ENCODE measurements at places on chromosomes 6 and 20.

DNA sequence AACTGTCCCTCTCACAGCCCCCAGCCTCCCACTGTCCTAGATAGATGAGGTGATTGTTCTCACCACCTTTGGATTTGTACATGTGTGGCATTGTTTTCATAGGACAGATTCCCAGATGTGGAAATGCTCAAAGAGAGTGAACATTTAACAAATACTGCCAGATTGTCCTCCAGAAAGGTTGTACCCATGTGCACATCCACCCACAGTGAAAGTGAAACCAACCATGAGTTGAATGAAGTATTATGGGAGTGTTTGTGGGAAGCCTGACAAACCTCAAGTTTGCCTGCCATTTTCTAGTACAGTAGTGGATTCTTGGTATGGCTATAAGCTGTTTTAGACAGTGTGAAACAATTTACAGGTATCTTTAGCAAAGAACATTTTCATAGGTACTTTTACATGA is 42.7 kb downstream of the ANKRD6 start:
- no peak for DNase-seq

DNA sequence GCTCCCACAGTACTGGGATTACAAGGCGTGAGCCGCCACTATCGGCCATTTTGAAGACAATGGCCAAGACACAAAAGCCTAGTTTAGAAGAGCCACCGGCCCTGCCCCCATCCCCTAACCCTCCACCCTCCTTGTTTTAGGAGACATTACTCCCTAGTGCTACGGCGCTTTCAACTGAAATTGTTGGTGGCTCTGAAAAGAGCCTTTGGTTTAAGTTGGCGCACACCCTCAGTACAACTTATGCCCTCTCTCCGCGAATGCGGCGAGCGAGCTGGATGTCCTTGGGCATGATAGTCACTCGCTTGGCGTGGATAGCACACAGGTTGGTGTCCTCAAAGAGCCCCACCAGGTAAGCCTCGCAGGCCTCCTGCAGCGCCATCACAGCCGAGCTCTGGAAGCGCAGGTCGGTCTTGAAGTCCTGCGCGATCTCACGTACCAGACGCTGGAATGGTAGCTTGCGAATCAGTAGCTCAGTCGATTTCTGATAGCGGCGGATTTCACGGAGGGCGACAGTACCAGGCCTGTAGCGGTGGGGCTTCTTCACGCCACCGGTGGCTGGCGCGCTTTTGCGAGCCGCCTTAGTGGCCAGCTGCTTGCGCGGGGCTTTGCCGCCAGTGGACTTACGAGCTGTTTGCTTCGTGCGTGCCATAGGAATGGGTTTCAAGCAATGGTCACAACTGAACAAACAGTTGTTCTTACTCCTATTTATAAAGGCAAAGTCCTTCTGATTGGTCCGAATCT is 114.9 kb upstream of the BTN3A2 start:
- no peak for DNase-seq

- no peak for DNase-seq
Measured at GRCh38 chr6:69792292-69792691, 4.5 kb downstream of the LMBRD1 start.

- no peak for DNase-seq
Measured at GRCh38 chr6:129478379-129478778, 231.6 kb downstream of the ARHGAP18 start.

GRCh38 chr20:10521068-10521831 is 86.1 kb downstream of the SLX4IP start:
- no peak for DNase-seq

- no peak for DNase-seq
Measured at GRCh38 chr6:147695819-147696218, 187.3 kb downstream of the SAMD5 start.

GRCh38 chr6:53861518-53861917 is 66.7 kb downstream of the LRRC1 start:
- DNase-seq, result no peak

GRCh38 chr6:44956396-44956795 is 371.7 kb upstream of the RUNX2 start:
- no peak for DNase-seq

DNA sequence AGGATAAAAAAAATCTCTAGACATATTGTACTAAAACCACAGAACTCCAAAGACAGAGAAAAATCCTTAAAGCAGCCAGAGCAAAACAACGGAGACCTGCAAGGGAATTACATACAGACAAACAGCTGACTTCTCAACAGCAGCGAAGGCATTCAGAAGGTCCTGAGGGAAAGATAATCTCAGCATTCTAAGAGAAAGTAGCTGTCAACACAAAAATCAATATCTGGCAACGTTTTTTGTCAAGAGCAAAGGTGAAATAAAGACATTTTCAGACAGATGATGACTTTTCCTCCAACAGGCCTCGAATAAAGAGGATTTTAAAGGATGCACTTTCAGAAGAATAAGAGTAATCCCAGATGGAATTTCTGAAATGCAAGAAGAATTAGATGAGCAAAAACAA is 6.1 kb upstream of the SCGN start:
- no peak for DNase-seq

DNA sequence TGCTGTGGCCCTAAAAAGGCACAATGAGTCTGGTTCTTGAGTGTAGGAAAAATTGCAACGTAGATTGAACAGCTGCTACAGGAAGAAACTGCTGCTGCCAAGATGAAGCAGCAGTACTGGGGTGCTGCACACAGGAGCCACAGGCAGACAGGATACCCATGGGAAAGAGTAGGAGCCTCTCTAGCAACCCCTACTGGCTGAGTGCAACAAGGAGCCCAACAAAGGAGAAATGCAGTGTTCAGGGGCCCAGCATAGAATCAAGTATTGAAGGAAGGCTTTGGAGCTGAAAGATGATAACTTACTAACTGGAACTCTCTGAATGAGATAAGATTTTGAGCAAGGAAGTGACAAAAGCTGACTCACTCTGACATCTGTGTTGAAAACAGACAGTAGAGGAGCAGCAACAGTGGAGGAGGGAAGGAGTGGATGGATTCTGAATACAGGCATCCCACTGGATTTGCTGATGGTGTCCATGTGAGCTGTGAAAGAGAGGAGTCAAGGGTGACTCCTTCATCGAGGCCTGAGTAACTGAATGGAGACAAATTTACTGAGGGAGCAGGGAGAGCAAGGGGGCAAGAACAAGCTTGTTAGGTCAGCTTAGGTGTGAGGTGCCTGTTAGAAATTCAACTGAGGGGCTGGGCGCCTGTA is 534.7 kb upstream of the JARID2 start:
- no peak for DNase-seq

- DNase-seq, result peak; percentile 7
Measured at GRCh38 chr6:162442687-162443086, 284.9 kb downstream of the PRKN start.

DNA sequence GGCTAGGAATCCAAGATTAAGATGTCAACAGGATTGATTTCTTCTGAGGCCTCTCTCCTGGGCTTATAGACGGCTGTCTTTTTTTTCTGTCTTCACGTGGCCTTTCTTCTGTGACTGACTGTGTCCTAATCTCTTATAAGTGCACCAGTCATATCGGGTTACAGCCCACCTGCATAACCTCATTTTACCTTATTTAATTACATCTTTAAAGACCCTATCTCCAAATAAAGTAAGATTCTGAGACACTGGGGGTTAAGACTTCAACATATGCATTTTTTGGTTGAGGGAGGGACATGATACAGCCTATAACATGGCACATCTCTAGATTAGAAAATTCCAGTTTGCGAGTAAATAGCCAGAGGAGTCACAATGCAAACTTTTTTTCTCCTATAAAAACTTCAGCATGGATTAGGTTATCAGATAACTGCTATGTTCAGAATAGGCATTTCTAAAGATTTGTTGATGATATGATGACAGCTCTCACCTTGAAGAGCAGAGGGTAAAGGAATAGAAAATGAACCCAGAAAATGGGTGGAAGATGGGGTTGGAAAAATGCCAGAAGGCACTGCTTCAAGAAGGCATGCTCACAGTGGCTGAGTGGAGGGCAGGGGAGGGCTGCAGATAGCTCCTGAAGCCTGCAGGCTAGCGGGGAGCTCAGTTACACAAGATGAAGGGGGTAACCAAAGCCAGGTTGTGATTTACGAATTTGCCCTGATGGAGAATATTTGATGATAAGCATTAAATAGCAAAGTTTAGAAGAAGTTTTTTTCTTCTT is 8.7 kb upstream of the PDE7B start:
- no peak for DNase-seq

DNA sequence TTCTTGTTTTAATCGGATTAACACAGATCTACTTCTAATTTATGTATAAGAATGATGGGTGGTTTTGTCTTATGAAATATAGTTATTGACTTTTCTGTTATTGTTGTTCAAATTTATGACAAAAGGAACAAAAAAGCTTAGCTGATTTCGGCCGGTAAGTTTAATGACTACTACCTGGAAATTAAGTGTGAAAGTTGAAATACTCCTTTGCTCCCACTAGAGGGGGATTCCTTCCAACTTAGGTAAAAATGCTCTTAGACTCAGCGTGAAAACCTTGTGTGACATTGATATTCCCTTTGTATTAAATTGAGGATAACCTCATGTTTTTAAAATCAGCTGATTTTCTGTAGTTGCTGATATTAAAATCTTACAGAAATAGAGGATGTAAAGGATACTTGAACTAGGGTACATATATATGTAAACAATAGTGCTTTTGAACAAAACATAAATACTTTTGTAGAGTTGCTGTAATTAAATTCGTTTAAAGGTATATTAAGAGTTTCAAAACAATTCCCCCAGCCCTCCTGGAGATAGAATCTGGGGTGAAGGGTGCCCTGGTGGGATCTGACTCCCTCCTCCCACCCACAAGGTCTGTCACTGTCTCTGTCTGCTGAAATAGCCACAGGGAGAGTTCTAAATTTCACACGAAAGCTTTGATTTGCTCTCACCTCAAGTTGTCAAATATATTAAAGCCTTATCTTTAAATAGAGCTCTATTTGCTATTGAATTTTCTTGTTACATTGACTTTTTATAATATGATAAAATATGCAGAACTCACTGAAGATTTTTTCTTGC is 257.5 kb downstream of the ARID1B start:
- DNase-seq, result no peak

DNA sequence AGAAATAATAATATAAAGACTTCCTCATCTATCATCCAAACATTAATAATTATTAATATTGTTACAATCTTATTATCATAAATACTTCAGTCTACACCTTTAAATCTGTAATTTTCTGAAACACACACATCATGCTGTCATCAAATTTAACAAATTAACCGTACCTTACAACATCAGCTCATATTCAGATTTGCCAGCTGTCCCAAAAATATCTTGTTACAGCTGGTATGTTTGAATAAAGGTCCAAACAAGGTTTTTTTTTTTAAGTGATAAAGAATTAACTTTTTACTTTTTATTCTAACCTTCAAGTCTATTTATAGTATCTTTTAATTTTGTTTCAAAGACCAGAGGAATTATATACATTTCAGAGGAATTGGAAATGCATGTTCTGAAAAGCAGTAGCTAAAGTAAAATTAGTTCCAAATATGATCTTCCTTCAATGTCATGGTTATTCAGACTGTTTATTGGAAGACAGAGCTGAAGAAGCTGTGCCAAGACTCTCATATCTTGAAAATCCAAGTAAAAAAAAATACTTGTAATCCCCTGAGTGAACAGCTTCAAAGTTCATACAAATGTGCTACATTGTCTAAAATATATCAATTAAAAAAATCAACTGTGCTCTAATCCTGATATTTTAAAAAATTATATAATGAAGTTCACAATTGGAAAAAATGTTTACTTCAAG is 161.7 kb upstream of the BMP5 start:
- DNase-seq, result no peak

DNA sequence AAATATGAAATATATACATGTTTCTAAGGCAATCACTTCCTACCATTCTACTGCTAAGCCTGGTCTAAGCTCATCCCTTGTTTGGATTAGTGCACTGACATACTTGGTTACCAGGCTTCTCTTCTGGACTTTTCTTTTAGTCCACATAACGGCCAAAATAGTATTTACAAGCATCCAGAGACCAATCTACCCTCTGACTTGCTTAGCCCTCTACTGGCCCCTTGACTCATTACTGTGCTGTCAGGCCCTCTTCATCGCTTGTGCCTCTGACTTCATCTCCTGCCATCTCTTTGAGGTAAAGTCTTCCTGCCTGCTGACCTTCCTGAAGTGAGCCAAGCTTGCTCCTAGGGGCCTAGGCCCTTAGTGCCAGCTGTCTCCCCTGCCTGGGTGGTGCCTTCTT is 35.1 kb downstream of the TULP4 start:
- no peak for DNase-seq
